ENCODE measurements at places on chromosomes 5 and 9. TPM values are rescaled to one million over a fixed set of nuclear protein-coding genes. Genes with fewer than 3 reads are reported as not detected.

Gene INSL6
- not detected for total RNA-seq

Gene ARSI
- total RNA-seq = 54.7 TPM

Gene MAML1
- 16.2 TPM for total RNA-seq

Gene PCDHGB1
- 1.8 TPM for total RNA-seq

Gene FBXL7
- total RNA-seq = 3.1 TPM

Gene JAK2
- total RNA-seq = 15.0 TPM

Gene C9orf50
- total RNA-seq = not detected

Gene ZNF622
- total RNA-seq = 44.2 TPM

Gene SV2C
- total RNA-seq = not detected

Gene PIP5K1B
- under 0.01 TPM for total RNA-seq

Gene TAF7
- 43.1 TPM for total RNA-seq

Gene BARX1
- total RNA-seq = not detected

Gene NIPSNAP3A
- 19.3 TPM for total RNA-seq

Gene ZNF300
- 4.4 TPM for total RNA-seq

Gene PGM5
- total RNA-seq = 2.0 TPM

Gene HTR1A
- not detected for total RNA-seq

Gene PFDN1
- total RNA-seq = 64.8 TPM

Gene CCNO
- 0.14 TPM for total RNA-seq

Gene DIAPH1
- 38.7 TPM for total RNA-seq

Gene FAM153A
- not detected for total RNA-seq

Gene FRMD3
- under 0.01 TPM for total RNA-seq

Gene B4GALT1
- 52.0 TPM for total RNA-seq

Gene RNF180
- 1.0 TPM for total RNA-seq

Gene IRX4
- total RNA-seq = not detected

Gene GTF2H2
- total RNA-seq = 28.2 TPM

Gene TAL2
- total RNA-seq = not detected

Gene MLANA
- total RNA-seq = not detected

Gene KIF4B
- 0.14 TPM for total RNA-seq

Gene PLPPR1
- not detected for total RNA-seq

Gene SEMA6A
- total RNA-seq = 1.1 TPM

Gene LRRC70
- total RNA-seq = 1.4 TPM

Gene LCN15
- not detected for total RNA-seq

Gene DMRT3
- not detected for total RNA-seq

Gene PCDHGA11
- total RNA-seq = 12.7 TPM

Gene TBC1D2
- total RNA-seq = 73.7 TPM

Gene FIBCD1
- total RNA-seq = 2.4 TPM

Gene PCDHGA12
- total RNA-seq = 30.0 TPM

Gene TRPM3
- under 0.01 TPM for total RNA-seq

Gene CACNA1B
- under 0.01 TPM for total RNA-seq

Gene MAP3K1
- total RNA-seq = 10.9 TPM

Gene ADAM19
- 479 TPM for total RNA-seq

Gene PCDHGA4
- total RNA-seq = 5.0 TPM

Gene SLC6A3
- not detected for total RNA-seq

Gene ARL14EPL
- not detected for total RNA-seq

Gene ANKDD1B
- not detected for total RNA-seq

Gene NMRK1
- total RNA-seq = 11.3 TPM

Gene SLC34A1
- total RNA-seq = not detected

Gene HCN1
- total RNA-seq = under 0.01 TPM

Gene REEP5
- total RNA-seq = 56.0 TPM

Gene TMEM174
- not detected for total RNA-seq
